ENCODE measurements at places on chromosomes 2 and 18.
A peak's percentile ranks its signal among the peaks of the same experiment; 100 is the strongest.

GRCh38 chr2:19357402-19358241, 801 bp downstream of the OSR1 start:
- DNase-seq = no peak

- no peak for DNase-seq
Observed at GRCh38 chr2:118940486-118941120, 1.4 kb upstream of the MARCO start.

- DNase-seq = no peak
Observed at GRCh38 chr18:68874361-68874760, 76.5 kb downstream of the CCDC102B start.

GRCh38 chr18:46320297-46320696, 216.1 kb downstream of the HAUS1 start:
- no peak for DNase-seq

GRCh38 chr2:239186516-239187357, 214.1 kb downstream of the HDAC4 start:
- DNase-seq = no peak

DNA sequence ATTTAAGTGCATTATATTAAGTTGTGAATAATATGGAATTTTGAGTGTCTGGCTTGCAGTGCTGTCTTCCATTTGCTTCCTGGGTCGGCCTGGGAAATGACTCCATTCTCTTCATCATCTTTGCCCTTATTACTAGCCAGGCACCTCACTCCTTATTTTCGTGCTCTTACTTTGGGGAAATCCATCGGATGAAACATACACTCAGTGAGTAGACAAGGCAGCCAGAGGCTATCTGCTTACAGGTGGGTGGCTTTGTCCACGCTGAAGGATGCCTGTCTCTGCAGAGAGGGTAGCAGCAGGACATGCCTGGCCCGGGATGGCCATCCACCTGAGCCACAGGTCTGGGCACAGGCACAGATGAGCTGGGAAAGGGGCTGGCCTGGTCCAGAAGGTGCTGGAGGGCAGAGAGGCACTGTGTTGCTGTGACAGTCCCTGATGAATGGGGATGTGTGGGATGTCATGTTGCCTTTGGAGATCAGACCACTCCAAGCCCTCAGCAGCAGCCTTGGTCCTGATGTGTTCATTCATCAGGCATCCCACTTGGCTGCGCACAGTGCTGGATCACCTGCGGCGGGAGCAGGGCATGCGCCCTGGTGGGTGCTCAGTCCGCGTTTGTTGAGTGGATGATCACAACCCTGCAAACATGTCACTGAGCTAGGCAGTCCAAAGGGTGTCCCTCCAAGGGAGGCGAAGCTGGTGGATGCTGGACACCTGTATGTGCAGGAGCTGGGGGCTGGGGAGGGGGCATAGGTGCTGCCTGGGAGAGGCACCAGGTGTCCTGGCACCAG, 236.0 kb downstream of the LDLRAD4 start:
- DNase-seq = no peak

DNA sequence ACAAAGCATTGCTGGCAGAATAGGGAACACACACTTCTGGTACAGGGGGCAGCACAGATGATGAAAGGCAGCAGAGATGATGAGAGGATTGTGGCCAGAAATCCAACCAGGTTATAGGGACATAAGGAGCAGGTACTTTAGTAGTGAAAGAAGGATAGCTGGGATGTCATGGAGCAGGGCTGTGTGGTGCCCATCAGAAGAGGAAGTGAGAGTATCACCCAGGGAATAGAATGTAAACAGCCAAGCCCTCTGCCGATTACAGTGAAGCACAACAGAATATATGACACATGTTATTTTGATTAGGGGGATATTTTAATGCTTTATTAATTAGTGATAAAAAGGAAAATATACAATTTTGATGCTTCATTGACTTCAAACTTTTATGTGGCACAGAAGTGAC, 883.4 kb upstream of the CDH2 start:
- DNase-seq = no peak

DNA sequence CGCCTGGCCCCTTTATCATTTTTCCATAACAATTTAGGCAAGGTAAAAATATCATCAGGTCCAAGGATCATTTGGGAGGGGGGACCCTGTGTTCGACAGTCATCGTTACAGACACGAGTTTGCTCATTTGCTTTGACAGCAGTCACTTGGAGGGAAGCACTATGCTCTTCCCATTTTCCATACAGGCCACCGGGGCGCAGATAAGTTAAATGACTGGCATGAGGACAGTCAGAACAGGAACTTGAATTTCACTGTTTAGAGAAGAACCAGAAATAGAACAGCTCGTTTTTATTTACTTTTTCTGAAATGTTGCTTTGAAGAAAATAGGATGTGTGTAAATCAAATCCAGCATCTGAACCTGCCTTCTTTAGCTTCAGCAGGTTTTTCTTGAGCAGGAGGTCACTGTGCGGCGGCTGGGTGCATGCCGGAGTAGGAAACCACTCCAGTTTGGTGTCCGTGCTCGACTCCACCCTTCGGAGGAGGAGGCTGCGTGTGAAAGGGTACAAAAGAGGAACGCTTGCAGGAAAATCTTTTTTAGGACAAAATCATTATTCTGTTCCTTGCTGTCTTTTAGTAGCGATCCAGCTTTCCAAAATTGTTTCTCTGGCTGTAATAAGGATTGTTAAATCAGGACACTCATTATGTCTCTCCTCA, 15.2 kb downstream of the NPAS2 start:
- DNase-seq = no peak

DNA sequence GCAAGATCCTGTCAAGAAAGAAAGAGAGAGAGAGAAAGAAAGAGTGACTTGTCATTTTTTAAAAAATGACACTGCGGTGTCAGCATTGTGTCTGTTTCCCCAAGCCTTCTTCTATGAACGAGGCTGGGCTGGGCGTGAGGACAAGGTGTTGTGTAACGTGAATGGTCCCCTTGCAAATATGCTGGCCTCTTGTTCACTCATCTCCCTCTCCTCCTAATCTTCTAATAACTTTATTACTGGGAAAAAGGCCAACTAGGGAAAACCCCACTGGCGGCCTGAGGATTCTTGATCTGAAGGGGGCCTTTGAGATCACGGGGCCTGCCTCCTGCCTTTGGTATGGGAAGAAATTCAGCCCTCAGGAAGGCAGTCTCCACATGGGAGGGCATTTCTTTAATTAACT, 163.1 kb downstream of the MIB1 start:
- DNase-seq = no peak

- peak; percentile 38 for DNase-seq
Observed at GRCh38 chr18:58241877-58242276, 197.9 kb downstream of the NEDD4L start.

DNA sequence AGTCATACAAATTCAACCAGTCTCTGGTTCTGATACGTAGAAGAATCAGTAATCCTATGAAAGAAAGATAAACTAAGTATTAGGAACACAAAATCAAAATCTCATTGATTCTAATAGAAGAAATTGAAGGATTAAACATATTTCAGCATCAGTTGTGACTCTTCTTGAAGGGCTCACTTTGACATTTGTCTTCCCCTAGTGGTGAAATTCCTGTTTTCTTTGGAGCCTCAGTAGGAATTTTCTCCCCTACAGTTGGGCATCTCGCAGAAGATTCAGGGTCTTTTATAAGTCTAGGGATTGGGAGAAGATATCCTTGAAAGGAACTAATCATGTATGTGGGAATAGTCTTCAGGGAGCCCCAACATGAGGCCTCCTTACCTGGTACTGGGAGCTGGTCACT, 2.8 kb upstream of the CRYGB start:
- DNase-seq = no peak

All from GOT3 (cell line).